ENCODE measurements at places on chromosomes 7 and 10.

DNA sequence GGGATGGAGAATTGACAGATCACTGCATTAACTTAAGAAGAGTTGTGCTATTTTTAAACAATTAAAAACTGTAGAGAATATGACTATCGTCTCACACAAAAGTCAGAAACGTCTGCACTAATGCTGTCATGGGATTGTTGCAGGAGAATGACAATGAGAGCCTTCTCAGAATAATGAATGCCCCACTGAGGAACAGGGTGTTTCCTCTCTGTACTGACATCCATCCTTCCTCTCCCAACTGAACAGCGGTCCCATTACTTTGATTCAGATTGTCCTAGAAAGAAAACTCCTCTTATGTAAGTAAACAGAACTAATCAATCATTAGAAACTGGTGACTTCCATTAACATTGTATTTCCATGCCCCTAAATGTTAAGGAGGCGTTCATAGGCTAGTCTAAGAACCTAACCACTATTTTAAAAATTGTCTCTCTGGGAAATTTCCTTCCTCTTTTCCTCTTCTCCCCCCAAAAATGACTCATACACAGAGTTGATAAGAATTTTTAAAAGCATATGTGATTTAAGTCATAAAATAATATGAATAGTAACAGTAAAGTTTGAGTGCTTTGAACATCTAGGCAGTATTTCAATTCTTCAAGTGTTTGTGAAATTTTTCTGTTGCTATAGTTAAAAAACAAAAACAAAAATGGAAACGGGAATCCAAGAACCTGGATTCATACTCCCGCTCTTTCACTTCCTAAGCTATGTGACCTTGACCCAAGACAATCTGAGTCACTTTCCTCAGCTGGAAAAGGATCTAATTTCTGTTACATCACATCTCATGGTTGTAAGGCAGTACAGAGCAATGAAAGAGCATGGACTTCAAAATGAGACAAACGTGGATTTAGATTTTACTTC lies 12.7 kb upstream of the MACC1 start:
- DNase-seq: no peak

GRCh38 chr7:29080803-29081202 lies 65.5 kb downstream of the CPVL start:
- no peak for DNase-seq

GRCh38 chr7:153934048-153934447 lies 118.2 kb upstream of the DPP6 start:
- no peak for DNase-seq

GRCh38 chr7:42790196-42790595 lies 121.7 kb downstream of the C7orf25 start:
- DNase-seq: no peak

DNA sequence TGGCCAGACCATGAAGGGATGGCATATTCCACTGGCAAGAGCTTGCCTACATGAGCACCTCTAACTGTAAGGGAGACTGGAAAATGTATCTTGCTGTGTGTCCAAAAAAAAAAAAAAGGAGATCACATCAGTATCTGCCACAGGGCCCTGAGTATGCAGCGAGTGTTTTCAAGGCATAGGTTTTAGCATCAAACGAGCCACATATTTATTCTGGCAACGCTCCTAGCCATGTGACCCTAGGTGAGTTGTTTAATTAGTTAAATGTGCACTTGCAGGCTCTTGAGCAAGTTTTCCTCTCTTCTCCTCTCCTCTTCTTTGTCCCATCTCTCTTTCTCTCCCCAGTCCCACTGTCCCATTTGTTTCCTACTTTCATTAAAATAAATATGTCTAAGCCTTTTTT lies 428.7 kb upstream of the AKR1E2 start:
- DNase-seq: no peak

- no peak for DNase-seq
These were observed 57.9 kb upstream of the CHCHD3 start for GRCh38 chr7:133139801-133140200.

DNA sequence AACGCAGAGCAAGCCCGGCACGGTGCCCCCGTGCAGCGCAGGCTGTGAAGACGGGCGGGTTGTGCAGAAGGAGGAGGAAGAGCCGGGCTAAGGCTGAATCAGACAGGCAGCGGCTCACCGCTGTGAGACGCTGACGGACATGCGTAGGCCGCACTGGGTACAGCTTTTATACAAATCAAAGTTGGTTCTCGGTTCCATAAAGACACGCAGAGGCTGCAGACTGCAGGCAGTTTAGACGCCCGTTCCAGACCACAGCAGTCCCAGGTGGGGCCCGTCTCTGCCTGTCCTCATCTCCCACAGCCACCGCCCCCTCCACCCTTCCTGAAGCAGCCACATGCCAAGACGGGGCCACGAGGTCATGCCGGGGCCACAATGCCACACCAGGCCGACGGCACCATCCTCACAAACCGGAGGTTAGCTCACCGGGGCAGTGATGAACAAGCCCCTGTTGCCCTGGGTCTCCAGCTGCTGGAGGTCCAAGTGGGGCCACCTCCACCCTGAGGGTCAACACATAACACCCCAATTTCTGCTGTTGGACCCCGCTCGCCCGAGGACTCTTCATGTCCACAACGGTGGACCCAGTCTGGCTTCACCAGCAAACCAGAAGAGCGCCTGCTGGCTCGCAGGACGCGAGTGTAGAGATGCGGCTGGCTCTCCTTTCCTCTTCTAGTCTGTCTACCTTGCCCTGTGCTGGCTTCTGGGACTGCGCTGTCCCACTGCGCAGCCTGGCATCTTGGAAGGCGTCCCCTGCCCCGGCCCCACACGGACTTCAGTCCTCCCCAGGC lies 227.2 kb downstream of the ELFN1 start:
- DNase-seq: no peak

DNA sequence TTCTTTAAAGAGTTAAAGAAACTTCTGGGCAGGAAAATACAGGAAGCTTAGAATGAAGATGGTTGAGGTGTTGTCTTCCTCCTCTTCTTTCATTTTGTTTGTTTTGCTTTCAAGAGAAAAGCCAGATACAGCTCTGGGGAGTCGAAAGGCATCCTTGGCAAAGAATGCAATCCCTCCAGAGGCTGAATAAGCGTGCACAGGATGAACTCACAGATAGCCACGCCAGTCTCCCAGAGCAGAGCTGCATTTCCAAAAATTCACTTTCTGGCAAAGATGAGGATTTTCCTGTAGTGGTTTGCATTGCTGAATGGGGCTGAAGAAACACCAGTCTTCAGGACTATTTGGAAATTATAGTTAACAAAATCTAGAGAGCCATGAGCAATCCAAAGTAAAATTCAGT lies 336.4 kb downstream of the NRG3 start:
- DNase-seq: no peak

GRCh38 chr10:72659694-72660093 lies 32.2 kb upstream of the MCU start:
- no peak for DNase-seq

DNA sequence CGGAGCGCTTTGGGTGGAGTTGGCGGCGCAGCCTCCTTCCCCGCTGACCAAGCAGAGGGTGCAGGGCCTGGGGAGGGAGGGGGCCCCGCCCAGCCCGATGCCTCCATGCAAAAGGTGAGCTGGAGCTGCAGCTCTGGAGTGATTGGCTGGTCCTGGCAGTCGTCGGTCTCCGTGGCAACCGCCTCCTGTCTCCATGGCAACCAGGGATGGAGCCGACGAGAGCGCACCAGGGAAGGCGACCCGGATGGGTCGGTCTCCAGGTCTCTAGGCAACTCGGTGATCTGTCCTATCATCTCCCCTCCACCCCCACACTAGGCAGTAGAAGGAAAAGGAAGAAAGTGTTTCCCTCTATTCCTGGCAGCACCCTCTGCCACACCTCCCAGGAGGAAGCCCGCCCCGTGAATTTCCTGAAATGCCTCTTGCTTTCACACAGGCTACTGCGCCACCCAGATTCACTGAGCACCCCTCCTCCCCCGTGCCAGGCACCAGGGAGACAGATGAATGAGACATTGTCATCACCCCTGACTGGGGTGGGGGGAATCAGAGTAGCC lies 647 bp upstream of the NACAD start:
- DNase-seq: no peak

- DNase-seq: no peak
These were observed 335.6 kb upstream of the HGF start for GRCh38 chr7:82105463-82105862.

DNA sequence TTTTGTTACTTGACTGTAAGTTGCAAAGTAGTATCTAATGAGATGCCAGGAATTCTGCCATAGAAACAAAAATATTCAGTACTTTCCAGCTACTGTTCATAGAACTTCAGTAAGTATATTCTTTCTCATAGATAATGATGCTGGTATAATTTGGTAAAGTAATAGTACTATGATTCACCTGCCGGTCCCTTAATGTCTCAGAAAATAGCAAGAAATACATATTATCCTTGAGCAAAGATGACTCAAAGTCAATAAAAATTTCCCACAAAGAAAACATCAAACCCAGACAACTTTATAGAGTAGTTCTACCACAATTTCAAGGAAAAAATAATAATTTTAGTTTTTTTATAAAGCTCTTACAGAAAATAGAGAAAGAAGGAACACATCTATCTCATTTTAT lies 105.4 kb downstream of the EPDR1 start:
- DNase-seq: no peak

- DNase-seq: no peak
These were observed 17.7 kb downstream of the CACNB2 start for GRCh38 chr10:18157881-18158280.

GRCh38 chr7:11829954-11830353 lies 2.0 kb downstream of the THSD7A start:
- DNase-seq: no peak

GRCh38 chr10:120282846-120283492 lies 174.1 kb upstream of the PLPP4 start:
- DNase-seq: no peak

- no peak for DNase-seq
These were observed 621.1 kb downstream of the ACTR3B start for GRCh38 chr7:153380636-153381035.

DNA sequence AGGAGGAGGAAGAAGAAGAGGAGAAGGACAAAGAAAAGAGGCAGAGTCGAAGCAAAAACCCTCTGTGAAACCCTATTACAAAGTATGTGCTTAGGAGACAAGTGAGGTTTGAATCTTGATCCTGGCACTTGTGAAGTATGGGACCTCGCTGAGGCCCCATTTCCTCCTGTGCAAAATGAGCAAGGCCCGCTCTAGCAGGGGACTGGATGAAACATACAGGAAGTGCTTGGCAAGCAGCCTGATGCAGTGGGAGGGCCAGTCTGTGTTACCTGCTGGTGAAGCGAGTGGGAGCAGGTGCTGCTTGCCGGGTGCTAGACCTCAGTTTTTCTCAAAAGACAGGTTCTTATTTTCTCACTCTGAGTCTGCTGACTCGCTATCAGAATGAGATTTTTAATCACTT lies 150.4 kb downstream of the JCAD start:
- no peak for DNase-seq

GRCh38 chr10:20948686-20949327 lies 51.7 kb upstream of the NEBL start:
- no peak for DNase-seq

GRCh38 chr7:143391462-143392404 lies 10.6 kb downstream of the ZYX start:
- DNase-seq: peak; percentile 96

DNA sequence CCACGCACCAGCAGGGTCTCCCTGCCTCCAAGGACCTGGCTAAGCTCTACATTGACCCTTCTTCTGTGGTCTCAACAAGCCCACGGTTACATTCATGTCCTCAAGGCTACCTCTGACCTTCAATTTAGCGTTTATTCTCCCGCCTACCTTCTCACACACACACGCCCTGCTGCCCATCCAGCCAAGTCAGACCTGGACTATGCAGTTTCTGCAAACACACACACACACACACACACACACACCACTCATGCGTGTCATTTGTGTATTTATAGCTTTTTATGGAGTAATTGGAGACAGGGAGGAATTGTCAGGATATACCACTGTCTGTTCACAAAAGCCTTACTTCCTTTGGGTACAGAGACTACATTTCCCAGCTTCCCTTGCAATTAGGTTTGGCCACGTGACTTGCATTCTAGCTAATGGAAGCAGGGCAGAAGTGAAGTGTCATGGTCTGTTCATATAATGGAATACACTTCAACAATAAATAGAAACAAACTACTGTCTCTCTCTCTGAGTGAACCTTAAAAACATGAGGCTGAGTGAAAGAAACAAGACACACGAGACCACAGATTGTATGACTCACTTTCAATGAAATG lies 53.8 kb upstream of the CPXM2 start:
- DNase-seq: no peak

DNA sequence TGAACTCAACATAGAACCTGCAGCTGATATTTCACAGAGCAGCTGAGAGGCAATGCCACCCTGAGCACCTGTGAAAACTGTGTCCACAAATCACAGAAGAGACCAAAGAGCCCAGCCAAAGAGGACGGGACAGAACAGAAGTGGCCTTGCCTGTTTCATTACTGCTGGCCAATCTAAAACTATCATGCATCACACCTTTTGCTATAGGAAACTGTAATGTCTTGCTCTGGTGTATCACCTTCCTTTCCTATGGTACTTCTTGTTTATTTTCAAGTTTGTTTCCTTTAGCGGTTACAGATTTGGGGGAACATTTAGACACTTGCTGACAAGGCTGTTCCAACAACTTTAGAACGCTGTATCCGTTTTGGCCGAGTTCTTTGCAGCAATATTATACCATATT lies 80.3 kb downstream of the PIP4K2A start:
- no peak for DNase-seq

GRCh38 chr7:143954135-143954534 lies 509 bp upstream of the OR2F1 start:
- no peak for DNase-seq

DNA sequence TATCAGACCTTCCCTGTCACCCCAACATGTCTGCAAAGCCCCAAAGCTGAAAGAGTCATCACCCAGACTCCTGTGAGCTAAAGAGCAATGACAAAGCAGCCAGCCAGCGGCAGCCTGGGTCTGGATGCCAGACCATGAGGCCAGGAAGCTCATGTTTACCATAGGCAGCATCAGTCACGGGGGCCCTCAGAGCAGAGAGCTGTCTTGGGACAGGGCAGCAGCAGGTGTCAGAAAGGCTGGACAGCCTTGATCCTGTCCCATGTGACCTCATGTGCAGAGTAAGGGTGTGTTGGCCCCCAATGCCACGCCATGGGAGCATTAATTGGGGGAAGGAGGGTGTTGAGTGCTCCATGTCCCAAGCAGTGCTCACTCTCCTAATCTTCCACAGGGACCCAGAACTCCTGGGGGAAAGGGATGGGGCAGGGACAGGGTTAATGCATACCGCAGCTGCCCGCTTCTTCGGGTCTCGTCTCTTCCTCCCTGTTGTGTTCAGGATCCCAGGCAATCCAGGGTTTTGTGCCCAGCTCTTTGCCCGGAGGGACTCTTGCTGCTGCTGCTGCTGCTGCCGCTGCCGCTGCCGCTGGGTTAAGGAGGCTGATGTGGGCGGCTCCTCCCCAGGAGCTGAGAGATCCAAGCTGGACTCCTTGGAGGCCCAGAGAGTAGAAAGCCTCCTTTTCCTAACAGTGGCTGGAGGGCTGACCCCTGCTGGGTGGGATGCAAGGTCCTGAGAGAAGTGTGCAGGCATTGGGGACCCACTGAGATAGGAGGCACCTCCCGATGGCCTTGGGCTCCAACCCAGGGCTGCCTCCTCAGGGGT lies 7.1 kb downstream of the CCDC201 start:
- no peak for DNase-seq

All from ascending aorta (tissue), 2 donors.